Activated CD8-positive, alpha-beta T cell treated with anti-CD3 and anti-CD28 coated beads for 36 hours (primary cell): ENCODE measurements at places on chromosomes 3 and 15.
A peak's percentile ranks its signal among the peaks of the same experiment; 100 is the strongest.

DNA sequence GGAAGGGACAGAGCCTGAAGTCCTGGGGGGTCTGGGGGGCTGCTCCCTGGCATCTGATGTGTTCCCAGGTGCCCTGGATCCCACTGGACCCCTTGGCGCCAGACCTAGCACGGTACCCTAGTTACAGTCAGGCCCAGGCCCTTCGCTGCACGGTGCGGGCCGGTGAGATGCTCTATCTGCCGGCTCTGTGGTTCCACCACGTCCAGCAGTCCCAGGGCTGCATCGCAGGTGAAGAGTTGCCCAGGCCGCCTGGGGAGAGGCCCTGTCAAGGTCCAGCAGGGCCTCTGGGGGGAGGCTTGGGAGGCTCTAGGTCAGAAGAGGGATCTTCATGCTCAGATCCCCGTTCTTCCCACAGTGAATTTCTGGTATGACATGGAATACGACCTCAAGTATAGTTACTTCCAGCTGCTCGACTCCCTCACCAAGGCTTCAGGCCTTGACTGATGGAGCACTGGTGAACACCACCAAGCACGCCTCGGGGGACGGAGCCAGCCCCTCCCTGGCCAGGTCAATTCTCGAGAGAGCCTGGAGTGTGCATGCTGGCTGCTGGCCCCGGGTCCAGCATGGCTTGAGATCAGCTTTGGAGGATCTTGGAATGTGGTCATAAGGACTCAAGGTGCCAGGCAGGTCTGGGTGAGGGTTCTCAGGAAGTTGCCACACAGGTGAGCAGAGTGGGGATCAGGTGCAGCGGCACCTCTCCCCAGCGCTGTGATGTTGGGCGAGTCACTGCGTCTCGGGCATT lies 1.8 kb upstream of the PLA2G4B start:
- no peak for DNase-seq

- no peak for DNase-seq
These were observed 47.5 kb upstream of the MEX3B start for GRCh38 chr15:82093325-82093724.

GRCh38 chr3:56795097-56795828 lies 6.5 kb downstream of the ARHGEF3 start:
- DNase-seq = no peak

GRCh38 chr3:55362210-55362960 lies 124.7 kb downstream of the WNT5A start:
- no peak for DNase-seq

DNA sequence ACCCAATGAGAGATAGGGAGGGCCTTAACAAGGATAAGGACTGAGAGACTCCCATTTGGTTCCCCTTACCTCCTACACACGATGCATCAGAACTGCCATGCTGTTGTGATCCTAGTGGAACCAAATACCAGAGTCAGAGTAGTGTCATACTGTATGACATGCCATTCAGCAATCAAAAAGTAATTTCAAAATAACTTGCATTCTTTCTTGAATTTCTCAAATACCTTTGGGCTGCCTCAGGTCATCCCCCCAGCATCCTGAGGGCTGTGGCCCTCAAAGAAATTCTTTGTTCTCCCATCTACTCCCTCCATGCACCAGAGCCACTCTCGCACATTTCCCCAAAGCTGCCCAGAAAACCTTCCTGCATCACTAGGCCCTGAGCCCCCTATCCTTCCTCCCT lies 68.9 kb upstream of the PPP2R3A start:
- DNase-seq = no peak

GRCh38 chr3:46862369-46863025 lies 747 bp downstream of the MYL3 start:
- no peak for DNase-seq

- no peak for DNase-seq
These were observed 2.0 kb downstream of the FSTL1 start for GRCh38 chr3:120448756-120449155.

DNA sequence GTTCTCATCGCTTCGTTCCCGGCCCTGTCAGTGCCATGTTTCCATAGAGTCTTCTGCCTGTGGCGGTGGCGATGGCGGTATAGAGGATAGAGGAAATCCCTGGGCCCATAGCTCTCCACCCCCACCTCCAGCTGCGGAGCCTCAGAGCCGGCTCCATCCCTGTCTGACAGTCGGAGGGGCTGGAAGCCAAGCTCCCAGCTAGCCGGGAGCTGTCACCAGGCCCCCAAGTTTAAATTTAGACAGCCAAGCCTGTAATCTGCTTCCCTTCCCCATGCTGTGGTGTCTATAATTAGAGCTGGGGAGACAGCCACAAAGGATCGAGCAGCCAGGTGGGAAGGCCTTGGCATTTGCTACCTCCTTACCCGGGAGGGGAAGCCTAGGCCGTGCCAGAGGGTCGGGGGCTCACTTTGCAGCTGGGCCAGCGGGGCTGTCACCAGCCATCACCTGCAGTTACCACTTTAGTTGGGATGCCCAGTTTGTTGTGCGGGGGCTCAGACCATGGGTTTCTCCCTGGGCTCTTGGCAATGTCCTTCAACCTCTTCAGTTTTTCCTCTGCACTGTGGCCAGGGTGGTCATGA lies 56.3 kb upstream of the SEC13 start:
- DNase-seq = no peak

- peak; percentile 43 for DNase-seq
These were observed 41.2 kb downstream of the PTPN23 start for GRCh38 chr3:47421741-47422649.

GRCh38 chr3:182732232-182733015 lies 60.9 kb upstream of the ATP11B start:
- DNase-seq = no peak

DNA sequence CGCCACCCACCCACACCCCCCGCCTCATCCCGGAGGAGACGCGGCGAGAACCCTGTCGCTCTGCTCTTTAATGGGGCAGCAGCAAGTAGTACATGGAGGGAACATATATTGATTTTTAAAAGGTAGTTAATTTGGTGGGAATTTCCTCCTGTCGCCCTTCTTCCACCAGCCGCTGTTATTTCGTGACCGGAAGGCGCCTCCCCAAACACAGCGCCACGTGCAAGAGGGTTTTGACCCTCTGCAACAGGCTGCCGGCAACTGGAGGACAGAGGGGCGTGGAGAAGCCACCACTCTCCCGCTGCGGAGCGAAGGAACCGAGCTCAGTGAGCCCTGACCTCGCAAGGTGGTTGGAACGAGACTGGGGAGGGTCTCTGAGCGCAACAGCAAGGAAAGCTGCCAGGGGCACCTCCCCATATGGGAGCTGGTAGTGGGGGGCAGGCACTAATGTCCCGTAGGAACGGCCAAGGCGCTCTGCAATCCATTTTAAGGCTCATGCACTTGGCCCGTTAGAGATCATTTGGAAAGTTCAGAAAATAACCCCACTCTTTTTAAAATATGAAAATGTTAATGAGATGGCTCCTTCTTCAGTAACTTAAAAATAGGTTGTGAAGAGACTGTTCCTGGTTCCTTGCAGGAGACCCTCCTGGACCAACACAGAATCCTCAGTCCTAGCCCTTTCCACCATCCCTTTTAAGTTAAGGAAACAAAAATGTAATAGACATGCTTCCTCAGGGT lies 4.3 kb downstream of the ONECUT1 start:
- DNase-seq = no peak

DNA sequence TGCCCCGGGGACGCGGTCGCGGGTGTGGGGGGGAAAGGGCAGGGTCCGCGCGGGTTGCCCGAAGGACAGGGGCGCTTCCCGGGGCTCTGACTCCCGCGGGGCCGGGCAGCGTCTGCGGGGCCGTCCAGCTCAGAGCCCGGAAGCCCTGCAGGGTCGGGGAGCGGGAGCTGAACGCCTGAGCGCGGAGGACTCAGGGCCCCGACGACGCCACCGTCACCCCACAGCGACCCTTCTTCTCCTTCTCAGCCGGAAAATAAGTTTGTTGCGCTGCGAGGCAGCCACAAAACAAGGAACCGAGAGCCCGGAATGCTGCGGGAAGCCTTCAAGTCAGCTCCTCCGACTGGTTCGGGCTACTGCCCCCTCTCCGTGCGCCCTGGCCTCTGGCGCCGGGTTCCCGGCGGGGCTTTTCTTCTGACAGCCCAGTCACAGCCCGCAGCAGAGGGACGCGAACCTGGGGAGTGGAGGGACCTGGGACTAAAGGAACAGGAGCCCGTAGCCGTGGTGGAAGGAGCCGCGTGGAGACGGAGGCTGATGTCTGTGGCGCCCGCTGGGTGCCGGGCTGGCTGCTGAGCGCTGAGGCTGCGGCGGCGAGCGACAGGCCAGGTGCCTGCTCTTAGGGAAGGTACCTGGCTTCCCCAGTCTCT lies 484 bp downstream of the CNTN4 start:
- DNase-seq = no peak

GRCh38 chr15:39880718-39881387 lies 39.2 kb downstream of the GPR176 start:
- no peak for DNase-seq

DNA sequence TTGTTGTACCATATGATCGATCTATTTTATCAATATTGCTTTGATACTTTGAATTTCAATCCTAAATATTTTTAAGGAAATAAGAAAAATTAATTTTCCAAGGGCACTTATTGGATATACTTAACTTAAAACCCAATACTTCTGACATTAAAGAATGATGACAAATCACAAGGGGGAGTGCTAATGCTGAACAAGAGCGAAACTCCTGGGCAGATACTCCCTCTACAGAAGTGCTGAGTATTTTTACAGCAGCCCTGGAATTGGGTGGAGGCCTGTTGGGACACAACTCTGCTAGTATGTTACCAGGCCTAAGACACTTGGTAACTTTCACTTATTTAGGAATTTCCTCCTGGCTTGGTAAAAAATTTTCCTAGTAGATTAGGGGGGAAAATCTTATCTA lies 46.2 kb downstream of the DENND6A start:
- DNase-seq = no peak

DNA sequence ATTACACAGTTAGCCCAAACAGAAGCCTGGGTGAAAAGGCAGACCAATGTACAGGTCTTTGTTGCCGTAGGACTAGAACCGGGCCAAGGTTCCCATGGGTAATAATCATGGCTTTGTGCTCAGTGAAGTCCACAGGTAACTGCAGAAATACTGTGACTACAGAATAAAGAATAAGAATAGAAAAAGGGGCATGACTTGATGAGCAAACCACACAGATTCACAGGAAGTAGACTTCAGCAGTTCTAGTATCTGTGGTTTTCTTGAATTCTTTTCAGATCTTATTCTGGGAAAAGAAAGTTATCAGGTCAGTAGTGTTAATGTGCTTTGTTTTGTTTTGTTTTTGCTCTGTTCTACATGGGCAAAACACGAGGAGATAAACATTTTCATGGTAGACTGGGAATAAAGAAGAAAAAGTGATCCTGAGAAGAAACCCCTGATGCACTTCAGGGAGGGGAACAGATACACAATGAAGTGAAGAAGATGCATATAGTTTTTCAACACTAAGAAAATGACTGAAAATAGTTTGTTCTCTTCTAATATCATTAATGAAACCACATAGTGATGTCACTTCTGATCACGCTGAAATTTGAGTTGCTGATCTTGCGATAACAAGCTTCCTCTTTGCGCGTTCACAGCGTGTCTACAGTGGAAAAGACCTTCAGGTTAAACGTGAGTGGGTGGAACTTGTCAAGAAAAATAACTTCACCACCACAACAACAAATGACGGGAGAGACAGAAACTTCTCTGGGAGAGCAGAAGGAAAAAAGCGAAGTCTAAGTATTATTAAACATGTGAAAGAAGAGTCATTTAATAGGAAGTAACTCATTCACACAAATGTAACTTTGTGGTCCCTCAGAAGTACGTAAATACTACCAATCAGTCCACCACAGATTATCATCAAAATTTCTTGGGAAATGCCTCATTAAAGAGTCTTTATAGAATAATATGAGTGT lies 315.8 kb upstream of the SATB1 start:
- peak; percentile 79 for DNase-seq

- peak; percentile 85 for DNase-seq
These were observed 89.7 kb downstream of the AQP9 start for GRCh38 chr15:58227706-58228543.

GRCh38 chr15:65323071-65323511 lies 18.6 kb downstream of the RNU5B-1 start:
- DNase-seq = no peak

DNA sequence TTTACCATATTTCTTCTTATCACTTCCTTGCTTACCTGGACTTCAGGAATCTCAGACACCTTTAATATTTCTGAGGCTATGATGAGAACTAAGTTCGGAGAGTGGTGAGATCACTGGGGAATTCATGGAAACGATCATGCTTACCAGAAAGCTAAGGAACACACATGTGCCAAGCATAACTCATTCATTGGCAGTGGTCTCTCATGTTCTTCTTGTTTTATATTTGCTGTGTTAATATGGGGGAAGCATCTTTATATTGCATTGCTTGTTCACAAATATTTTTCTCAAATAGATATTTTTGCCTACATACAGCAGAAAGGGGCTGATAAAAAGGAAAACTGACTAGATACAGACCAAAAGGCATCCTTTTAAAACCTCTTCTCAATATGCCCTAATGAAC lies 55.8 kb downstream of the COL6A6 start:
- no peak for DNase-seq

DNA sequence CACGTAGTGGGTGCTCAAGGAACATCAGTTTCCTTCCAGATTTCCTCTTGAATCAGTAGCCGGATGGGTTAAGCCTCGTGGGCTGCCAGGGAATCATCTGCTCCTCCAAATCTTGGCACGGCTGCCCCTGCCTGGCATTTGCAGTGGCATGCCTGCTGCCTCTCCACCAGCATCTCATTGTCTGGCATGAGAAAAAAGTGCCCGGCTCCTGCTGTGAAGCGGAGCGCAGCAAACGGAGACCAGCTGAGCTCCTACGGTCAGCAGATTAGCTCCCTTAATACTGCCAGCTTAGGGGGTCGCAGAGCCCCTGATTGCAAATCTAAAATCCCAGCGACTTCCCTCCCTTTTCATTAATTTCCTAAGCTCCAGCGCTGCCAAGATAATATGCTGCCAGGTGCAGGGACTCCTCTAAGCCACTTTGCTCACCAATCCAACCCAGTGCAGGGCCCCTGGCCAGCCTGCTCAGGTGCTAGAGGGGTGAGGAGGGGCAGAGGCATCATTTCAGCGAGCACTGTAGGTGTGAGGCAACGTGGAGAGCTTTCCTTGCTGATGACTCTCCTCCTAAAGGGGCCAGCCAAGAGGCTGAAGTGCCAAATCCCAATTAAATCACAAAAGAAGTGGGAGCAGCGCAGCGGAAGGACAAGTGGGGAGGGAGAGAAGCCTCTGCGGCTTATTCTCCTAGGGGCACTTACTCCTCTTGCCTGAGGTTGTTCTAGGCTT lies 49.6 kb upstream of the ST8SIA2 start:
- DNase-seq = no peak

GRCh38 chr15:72682772-72683171 lies 3.2 kb downstream of the HIGD2B start:
- no peak for DNase-seq

- DNase-seq = no peak
These were observed 67.0 kb downstream of the PEAK1 start for GRCh38 chr15:77352887-77353286.

DNA sequence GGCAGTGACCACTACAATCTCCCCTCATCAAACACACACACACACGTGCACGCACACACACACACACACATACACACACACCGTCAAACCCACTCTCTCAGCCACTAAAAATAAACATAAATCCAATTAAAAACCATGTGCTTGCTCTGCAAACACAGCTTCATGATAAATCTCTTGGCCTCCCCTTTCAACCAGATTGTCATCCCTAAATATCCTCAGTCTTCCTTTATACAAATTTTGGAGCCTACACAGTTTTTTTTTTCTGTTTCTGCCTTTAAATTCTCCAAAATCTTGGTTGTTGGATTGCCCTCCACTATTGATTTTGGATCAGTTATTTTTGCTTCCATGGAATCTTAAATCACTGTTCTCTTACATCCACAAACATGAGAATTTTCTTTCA lies 245.6 kb downstream of the SATB1 start:
- DNase-seq = no peak

- DNase-seq = no peak
These were observed 108.8 kb upstream of the HACD2 start for GRCh38 chr3:123693584-123694190.
